ENCODE measurements at places on chromosomes 7 and 10. TPM values are rescaled to one million over a fixed set of nuclear protein-coding genes. Genes with fewer than 3 reads are reported as not detected.

The MNX1 gene
- total RNA-seq, result not detected

The C7orf25 gene
- 7.4 TPM for total RNA-seq

The C7orf57 gene
- not detected for total RNA-seq

The TLX1 gene
- not detected for total RNA-seq

The CYP3A7 gene
- total RNA-seq, result not detected

The AP1S1 gene
- 21.5 TPM for total RNA-seq

The TBL2 gene
- total RNA-seq, result 21.7 TPM

The TAS2R3 gene
- 2.2 TPM for total RNA-seq

The NKX1-2 gene
- total RNA-seq, result not detected

The GNAT3 gene
- not detected for total RNA-seq

- no peak for DNase-seq
Observed at GRCh38 chr7:3358991-3359390, 57.9 kb downstream of the SDK1 start.

DNA sequence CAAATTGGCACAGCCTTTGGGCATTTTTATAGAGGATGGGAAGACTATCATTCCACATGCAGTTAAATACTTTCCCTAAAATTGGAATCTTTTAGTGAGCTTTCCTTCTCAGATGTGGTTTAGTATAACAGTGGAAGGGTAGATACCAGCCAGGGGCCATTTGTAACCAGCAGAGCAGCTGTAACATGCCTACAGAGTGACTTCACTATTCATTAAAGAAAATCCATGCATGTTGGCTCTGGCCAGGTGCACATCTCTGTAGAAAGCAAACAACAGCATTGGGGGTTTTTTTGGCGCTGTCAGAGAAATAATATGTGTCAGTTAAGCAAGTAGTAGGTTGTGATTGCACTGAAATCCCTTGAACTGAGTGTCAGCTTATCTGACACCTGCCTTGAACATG, 115.6 kb downstream of the LHFPL3 start:
- DNase-seq, result no peak

DNA sequence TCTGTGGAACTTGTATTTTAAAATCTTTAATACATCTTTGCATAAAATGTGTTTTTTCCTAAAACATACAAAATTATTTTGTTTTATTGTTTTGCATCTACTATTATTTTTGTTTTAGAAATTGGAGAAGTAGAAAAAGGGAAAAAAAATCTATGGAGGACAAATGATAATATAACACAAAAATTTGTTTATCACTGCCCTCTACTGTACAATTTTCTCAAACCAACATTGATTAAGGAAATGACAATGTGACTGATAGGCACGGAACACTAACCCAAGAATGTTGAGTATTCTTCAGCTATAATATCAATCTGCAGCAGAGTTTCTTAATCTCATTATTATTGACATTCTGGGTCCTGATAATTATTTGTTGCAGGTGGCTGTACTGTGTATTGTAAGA, 9.5 kb upstream of the ING3 start:
- no peak for DNase-seq

DNA sequence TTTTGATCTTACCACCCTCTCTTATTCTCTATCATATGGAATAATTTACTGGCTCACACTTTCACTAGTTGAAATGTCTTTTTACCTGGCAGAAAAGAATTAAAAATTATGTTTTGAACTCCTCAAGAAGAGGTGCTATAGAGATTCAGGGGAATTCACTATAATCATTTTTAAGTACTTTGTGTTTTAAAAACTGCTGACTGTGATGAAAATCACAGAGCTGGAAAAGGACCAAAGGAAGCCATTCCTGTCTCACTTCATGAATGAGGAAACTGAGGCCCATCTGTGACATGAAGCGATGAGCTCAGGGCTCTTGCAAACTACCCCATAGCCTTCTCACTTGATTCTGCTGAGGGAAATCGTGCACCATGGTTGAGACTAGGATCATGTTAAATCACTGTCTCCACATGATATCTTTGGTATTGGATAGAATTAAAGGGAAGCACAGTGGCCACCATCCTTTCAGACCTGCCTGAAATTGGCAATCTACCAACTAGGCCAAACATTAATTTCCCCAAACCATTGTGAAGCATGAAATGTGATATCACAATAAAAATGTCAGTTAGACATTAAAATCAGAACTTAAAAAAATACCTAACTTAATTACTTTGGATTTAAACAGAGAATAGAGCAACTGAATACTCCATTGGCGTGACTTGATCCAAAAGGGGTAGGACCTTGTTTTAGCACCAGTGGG, 141.0 kb downstream of the FZD1 start:
- DNase-seq, result no peak

GRCh38 chr7:6310271-6310993, 38.0 kb upstream of the CYTH3 start:
- DNase-seq, result no peak

DNA sequence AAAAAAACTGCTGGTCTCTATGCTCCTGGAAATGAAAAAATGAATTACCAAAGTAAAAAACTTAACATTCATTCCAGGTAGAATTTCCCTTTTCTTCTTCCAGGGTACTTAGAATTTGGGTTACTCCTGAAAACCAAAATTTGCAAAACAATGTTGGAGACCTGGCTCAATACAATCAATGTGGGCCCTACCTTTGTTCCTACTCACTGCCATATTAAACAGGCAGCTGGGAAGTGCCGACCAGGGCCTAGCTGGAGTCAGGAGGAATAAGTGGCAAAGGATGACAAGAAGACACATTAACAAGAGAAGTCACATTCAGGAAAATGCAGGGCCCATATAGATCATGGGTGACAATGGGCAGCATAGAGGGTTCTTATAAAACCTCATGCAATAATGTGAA, 6.4 kb upstream of the AGK start:
- DNase-seq, result no peak

DNA sequence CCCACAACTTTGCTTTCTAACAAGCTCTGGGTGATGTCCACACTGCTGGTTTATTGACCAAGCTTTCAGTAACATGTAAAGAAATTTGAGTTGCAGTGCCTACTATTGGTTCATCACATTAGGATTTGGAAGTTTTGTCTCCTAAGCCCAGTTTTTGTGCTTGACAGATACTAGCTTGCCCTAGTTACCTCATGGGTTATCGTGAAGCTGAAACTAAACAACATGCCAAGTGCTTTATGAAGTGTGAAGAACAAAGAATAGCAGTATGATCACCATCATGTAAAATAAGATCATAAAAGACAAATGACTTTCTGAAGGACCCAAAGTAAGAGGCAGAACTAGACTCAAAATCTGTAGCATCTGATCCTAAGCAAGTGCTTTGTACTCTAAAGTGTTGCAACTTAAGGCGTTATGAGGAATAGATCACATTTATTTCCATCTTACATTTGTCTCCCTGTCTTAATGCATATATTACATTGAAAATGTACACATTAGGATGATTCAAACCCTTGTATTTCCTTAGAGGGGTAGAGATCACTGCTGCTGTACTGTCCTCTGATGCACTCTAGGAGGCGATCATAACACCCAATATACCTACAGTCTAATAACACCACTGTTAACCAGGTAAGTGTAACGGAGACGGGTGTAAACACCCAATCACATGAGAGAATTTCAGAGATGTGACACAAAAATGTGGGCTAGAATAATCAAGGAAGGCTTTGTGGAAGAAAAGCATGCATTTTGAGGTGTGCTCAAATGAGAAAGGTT, 71.3 kb downstream of the NRCAM start:
- no peak for DNase-seq

GRCh38 chr10:121609426-121610380, 11.5 kb upstream of the FGFR2 start:
- no peak for DNase-seq

- peak; percentile 91 for DNase-seq
Observed at GRCh38 chr7:55132890-55133551, 114.2 kb downstream of the EGFR start.

GRCh38 chr10:68517188-68517587, 10.1 kb downstream of the SLC25A16 start:
- no peak for DNase-seq

DNA sequence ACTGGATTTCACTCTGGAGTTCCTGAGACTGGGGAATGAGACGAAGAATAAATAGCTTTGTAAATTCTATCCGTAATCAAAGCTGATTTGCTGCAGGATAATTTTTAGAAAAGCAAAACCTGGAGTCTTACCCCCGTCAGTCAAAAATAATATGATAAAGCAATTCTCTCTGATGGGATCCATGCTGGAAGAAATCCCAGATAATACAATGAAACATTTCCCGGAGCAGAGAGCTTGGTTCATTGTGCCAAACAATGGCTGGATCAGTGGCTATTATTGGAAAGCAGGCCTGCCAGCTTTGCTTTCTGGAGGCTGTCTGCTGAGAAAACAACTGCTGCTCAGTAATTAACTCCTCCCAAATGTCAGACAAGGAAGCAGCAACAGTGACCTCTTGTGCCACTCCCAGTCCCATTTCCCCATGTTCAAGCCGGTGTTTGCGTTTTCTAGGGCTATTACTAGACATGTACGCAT, 609.4 kb upstream of the PCDH15 start:
- peak; percentile 15 for DNase-seq

GRCh38 chr7:83486957-83487356, 162.0 kb downstream of the SEMA3E start:
- DNase-seq, result no peak

DNA sequence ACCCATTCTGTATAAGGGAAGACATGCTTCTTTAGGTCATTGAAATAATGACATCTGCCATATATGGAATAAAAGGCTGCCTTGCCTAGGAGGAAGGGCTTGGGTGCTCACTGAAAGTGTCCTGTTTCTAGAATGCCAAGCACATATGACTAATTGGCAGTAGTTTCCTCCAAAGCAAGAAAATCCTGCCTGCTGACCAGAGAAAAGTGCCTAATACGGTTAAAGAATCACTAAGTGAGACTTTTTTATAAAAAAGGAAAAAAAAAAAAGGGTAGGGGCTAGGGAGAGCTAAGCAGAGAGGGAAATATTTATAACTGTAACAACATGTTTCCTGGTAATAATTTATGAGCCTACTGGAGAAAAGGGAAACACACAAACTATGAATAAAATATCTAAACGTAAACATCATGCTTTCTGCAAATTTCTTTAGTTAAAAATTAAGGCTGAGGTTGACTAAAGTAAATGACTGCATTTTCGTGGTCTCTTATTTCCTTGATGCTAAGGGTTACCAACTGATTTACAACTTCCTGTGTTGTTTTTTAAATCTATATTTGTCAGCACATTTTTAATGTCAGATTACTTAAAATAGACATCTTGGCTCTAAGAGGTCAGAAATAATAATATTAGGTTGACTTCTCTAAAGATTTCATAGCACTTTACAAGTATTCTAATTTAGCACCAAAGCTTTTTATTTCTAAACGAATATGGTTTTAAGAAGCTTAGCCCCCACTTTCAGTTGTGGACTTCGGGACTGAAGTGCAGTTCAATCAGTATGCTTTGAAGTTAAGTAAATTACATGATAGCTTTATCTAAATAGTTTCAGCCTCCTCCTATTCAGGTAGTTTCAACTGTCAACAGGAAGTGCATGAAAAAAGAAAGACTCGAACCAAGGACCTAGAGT, 89.6 kb downstream of the CABCOCO1 start:
- no peak for DNase-seq

GRCh38 chr10:13767676-13768178, 181.0 kb downstream of the PRPF18 start:
- DNase-seq, result no peak

All from posterior vena cava (tissue), 2 donors.